ENCODE measurements at places on chromosomes 12 and 14.

GRCh38 chr12:101637936-101638335 lies 43.2 kb downstream of the MYBPC1 start:
- no peak for DNase-seq

GRCh38 chr14:105141486-105142281 lies 26.9 kb downstream of the JAG2 start:
- DNase-seq, result no peak

GRCh38 chr12:11650286-11651281 lies 1.1 kb downstream of the ETV6 start:
- DNase-seq, result peak; percentile 55

DNA sequence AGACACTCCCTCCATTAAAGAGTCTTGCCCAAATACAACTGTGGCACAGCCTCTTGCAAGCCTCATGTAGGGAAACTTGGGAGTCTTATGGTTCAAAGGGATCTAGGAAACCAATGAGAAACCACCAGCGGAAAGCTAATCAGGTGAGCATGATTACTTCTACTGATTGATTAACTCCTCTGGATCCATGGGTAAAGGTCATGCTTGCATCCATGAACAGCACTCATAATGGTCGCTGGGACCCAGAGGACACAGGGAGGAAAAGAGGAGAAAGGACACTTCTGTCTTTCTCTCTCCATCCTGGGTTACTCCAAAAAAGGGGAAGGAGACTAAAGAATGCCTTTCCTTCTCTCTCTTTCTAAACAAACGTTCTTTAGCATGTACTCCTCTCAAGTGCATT lies 1397.2 kb downstream of the LRFN5 start:
- DNase-seq, result no peak

- no peak for DNase-seq
Observed at GRCh38 chr12:18261273-18261672, at the start of gene PIK3C2G. TSS of gene PIK3C2G (plus strand) at chr12:18261518. CDS start at chr12:18282082, 20,564 bp downstream.

DNA sequence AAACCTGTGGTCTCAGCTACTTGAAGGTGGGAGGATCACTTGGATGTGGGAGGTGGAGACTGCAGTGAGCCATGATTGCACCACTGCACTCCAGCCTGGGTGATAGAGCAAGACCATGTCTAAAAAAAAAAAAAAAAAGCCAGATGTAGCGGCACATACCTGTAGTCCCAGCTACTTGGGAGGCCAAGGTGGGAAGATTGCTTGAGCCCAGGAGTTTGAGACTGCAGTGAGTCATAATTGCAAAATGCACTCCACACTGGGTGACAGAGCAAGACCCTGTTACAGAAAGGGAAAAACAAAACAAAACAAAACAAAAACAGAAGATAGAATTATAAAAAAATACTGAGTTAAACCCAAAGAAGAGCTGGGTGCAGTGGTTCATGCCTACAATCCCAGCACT lies 29.1 kb upstream of the APOF start:
- DNase-seq, result no peak
